ENCODE measurements at places on chromosomes 16 and 17. TPM values are rescaled to one million over a fixed set of nuclear protein-coding genes. Genes with fewer than 3 reads are reported as not detected.

GRCh38 chr17:8563024-8563776 is 67.3 kb downstream of the MYH10 start:
- DNase-seq, result no peak

EVI2B gene
- total RNA-seq, result 0.39 TPM

DNA sequence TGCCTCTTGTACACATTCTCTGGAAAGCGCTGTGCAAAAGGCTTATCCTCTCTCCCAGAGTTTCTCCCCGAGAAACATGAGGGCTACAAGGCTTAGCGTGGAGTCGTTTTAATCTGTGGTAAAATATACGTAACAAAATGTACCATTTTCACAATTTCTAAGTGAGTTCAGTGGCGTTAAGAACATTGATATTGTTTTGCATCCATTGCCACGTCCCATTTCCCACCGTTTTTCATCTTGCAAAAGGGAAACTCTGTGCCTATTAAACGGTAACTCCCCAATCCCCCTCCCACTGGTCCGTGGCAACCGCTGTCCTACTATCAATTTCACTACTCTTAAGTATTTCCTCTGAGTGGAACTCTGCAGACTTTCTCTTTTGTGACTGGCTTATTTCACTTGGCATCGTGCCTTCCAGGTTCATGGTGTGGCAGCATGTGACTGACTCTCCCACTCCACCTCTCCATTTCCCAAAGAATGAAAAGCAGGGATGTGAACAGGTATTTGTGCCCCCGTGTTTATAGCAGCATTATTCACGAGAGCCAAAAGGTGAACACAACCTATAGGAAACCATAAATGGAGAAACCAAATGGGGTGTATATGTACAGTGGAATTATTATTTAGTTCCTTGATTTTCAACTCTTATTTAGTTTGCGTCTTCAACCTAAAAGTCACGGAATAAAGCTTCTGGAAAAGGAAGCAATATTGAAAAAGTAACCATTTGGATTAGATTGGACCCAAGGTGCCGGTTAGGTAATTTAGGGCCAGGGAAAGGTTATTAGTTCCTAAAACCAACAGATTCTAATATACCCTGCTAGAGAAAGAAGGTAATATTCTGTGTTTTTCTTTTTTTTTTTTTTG is 1.1 kb upstream of the USP32 start:
- peak; percentile 86 for DNase-seq

DNA sequence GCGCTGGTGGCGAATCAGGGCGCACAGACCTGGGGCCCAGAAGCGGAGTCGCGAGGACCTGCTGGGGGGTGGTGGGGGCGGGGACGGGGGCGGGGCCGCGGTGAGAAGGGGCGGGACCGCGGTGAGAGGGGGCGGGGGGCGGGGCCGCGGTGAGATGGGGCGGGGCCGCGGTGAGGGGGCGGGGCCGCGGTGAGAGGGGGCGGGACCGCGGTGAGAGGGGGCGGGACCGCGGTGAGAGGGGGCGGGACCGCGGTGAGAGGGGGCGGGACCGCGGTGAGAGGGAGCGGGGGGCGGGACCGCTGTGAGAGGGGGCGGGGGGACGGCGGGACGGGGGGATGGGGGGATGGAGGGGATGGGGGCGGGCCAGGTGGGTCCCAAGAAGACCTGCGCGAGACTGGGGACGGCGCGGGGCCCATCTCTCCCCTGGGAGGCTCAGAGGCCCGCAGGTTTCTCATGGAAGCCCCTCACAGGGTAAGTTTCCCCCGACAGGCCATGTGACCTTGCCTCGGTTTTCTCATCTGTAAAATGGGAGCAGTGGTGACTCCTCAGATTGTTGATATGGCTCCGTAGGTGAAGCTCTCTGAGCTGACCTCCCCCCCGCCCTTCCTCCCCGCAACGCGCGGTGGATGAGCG is 28.6 kb upstream of the DBNDD1 start:
- no peak for DNase-seq

FAM20A gene
- total RNA-seq, result not detected

PRCD gene
- total RNA-seq, result not detected

DNA sequence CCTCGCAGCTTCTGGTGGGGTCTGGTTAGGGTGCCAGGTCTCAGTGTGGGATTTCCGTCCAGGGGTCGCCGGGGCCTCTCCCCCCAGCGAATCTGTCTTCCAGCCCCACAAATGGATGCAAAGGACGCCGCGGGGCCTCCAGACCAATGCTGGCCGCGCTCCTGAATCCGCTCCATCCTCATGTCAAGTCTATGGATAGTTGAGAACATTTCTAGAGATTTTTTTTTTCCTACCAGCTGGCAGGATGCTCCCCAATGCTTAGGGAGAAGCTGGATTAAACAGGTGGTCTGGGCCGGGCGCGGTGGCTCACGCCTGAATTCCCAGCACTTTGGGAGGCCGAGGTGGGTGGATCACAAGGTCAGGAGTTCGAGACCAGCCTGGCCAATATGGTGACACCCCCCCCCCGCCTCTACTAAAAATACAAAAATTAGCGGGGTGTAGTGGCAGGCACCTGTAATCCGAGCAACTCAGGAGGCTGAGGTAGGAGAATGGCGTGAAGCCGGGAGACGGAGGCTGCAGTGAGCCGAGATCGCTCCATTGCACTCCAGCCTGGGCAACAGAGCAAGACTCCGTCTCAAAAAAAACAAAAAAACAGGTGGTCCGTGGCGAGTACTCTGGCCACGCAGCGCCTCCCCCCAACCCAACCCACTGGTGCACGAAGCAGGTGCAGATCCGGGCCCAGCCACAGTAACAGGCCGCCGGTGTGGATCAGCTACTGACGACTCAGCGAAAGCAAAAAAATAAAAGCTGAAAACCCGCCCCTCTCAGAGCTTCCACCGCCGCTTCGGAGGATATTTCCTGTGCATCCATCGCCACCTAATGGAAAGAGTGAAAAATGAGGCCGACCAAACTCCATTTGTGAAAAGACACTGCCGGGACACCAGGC is 1.1 kb upstream of the NXN start:
- peak; percentile 85 for DNase-seq

GRCh38 chr17:44722254-44722653 is 13.8 kb downstream of the DBF4B start:
- no peak for DNase-seq

GRCh38 chr17:46742565-46743270 is 75.8 kb downstream of the WNT3 start:
- peak; percentile 70 for DNase-seq

- no peak for DNase-seq
Observed at GRCh38 chr16:75000481-75001081, 1.8 kb downstream of the ZNRF1 start.

CSF3 gene
- total RNA-seq, result not detected

- no peak for DNase-seq
Observed at GRCh38 chr17:19383681-19384470, 3.1 kb downstream of the MFAP4 start.

GRCh38 chr17:63707151-63707550 is 7.2 kb upstream of the LIMD2 start:
- no peak for DNase-seq

DNA sequence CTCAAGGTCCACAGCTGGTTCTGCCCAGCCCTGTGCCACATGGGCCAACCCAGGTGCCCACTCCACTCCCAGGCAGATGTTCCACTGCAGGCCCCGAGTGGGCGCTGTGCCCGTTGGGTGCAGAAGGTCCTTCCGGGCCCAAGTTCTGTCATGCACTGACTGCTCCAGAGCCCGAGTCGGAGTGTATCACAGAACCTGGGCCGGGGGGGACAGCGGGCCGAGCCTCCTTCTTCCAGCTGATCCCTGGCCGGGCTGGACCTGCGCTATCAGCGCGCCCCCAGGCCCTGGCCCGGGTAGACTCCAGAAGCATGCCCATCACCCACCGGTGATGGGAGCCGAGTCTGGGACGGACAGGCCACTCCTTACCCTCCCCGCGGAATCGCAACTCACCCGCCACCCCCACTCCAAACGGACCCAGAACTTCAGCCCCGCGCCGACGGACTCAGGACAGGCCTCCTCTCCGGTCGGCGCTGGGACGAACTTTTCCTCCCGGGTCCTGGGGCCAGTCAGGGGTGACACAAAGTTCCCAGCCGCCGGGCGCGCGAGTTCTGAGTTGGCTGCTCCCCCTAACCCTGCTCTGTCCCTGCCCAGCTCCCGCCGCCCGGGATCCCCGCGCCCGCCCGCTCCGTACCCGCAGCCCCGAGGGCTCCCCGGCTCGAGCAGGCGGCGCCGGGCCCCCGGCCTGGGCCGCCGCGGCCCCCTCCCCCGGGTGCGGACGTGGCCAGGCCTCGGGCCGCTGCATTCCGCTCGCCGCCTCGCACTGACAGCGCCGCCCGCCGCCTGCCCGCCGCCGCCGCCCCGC is at the start of gene COPZ2:
COPZ2 (minus strand) TSS at position 762 of the 802 bp plus-strand sequence; CDS start at position 742, 20 bp downstream.
- no peak for DNase-seq

- DNase-seq, result no peak
Observed at GRCh38 chr16:56617212-56618085, 8.1 kb upstream of the MT1E start.

GRCh38 chr17:81341516-81342268 is 46.6 kb upstream of the SLC38A10 start:
- DNase-seq, result no peak

DNA sequence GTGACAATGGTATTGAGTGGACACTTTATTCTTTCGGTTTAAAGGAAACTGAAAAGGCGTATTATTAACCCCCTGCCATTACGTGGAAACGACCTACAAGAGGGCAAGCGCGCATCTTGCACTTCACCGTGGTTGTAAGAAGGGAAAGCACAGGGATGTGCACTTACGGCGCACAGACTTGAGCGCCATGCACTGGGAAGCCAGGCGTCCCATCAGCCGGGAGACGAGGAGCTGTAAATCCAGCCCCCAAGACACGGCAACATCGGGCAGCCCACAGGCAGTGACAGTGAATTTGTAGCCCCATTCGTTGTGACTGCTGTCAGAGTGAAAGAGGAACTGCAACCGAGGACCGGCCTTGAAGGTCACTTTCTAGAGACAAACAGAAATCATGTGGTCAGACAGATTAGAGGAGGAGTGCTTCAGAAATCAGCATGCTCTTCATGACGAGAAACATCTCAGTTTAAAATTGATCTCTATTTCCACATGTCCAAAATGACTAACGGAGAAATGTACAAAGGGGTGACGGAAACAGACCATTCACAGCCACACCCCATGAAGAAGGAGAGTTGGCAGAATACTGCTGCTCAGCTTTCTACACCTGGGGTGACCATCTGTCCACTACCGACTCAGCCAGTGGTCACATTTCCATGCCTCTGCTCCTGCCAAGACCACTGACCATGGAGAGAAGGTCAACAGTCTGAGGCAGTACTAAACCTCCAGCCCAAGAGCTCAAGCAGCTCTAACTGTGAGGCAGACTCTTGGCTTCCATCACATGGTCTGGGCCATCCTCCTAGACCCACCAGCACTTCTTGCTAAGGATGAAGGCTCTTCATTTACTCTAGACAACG is 68.6 kb downstream of the ZZEF1 start:
- no peak for DNase-seq

FAHD1 gene
- 27.6 TPM for total RNA-seq

- no peak for DNase-seq
Observed at GRCh38 chr17:73262676-73263642, 1.3 kb upstream of the CPSF4L start.

GRCh38 chr17:50815400-50815799 is 20.0 kb upstream of the WFIKKN2 start:
- DNase-seq, result no peak

- peak; percentile 88 for DNase-seq
Observed at GRCh38 chr16:10971560-10971961, 27.2 kb downstream of the CLEC16A start.

C17orf113 gene
- 0.62 TPM for total RNA-seq

TMEM100 gene
- total RNA-seq, result 4.6 TPM

PRSS33 gene
- 0.10 TPM for total RNA-seq

GRCh38 chr17:8881606-8882005 is 14.1 kb upstream of the PIK3R6 start:
- DNase-seq, result no peak

FASN gene
- 36.7 TPM for total RNA-seq

DLX4 gene
- 1.6 TPM for total RNA-seq

KRTAP9-8 gene
- total RNA-seq, result not detected

RNF227 gene
- total RNA-seq, result 1.1 TPM

GRCh38 chr16:27235055-27235937 is 32.0 kb downstream of the KDM8 start:
- peak; percentile 91 for DNase-seq

GRCh38 chr16:54654429-54654828 is 276.2 kb upstream of the IRX5 start:
- no peak for DNase-seq

AIPL1 gene
- not detected for total RNA-seq

- DNase-seq, result no peak
Observed at GRCh38 chr17:16352667-16353316, 477 bp downstream of the CENPV start.

DNA sequence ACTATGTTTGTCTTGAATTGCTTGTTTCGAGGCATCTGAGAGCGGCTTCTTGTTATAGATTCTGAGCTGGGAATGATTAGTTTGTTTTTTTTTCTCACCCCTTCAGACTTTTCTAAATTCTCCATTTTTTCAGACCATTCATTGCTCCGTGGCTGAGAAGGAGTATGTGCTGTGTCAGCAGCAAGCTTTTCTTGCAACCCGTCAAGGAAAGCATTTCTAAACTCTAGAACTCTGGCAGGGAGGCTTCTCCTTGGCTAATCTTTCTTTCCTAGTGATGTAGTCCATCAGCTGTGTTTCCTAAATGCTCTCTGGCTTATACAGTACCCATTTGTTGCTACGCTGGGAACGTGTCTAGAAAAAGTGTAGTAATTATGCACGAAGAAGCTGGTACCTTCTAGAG is 133.5 kb downstream of the FTO start:
- no peak for DNase-seq

WNK4 gene
- total RNA-seq, result not detected

MGAT5B gene
- 5.3 TPM for total RNA-seq

GRCh38 chr17:4232168-4232813 is 31.5 kb downstream of the ANKFY1 start:
- DNase-seq, result no peak

Data from H4 (cell line).